ENCODE measurements at places on chromosomes 12 and 14. TPM values are rescaled to one million over a fixed set of nuclear protein-coding genes. Genes with fewer than 3 reads are reported as not detected.

KRT73 gene
- 0.29 TPM for total RNA-seq

LAG3 gene
- total RNA-seq, result 64.8 TPM

DTX1 gene
- 1.1 TPM for total RNA-seq

MEG3 gene
- total RNA-seq, result not detected

KSR2 gene
- not detected for total RNA-seq

PPP1R1A gene
- total RNA-seq, result not detected

EIF2S3B gene
- 2.6 TPM for total RNA-seq

LTBP2 gene
- total RNA-seq, result 0.10 TPM

ATG2B gene
- total RNA-seq, result 15.9 TPM

EXOC3L4 gene
- total RNA-seq, result not detected

NPFF gene
- not detected for total RNA-seq

OGFOD2 gene
- total RNA-seq, result 31.8 TPM

C14orf132 gene
- 1.7 TPM for total RNA-seq

CBLN3 gene
- 6.4 TPM for total RNA-seq

SVOP gene
- not detected for total RNA-seq

GYS2 gene
- not detected for total RNA-seq

YBX3 gene
- 279 TPM for total RNA-seq

PLA2G1B gene
- total RNA-seq, result not detected

KCNK10 gene
- total RNA-seq, result not detected

ASCL1 gene
- total RNA-seq, result not detected

IPO4 gene
- 152 TPM for total RNA-seq

PRH2 gene
- not detected for total RNA-seq

PRB2 gene
- total RNA-seq, result not detected

MAP3K9 gene
- total RNA-seq, result 6.2 TPM

METTL3 gene
- 54.2 TPM for total RNA-seq

ACOT6 gene
- total RNA-seq, result not detected

FZD10 gene
- not detected for total RNA-seq

ARHGAP9 gene
- total RNA-seq, result 162 TPM

PIANP gene
- not detected for total RNA-seq

TCL1B gene
- total RNA-seq, result not detected

GALNT4 gene
- 5.4 TPM for total RNA-seq

DAO gene
- not detected for total RNA-seq

NGB gene
- not detected for total RNA-seq

CCDC38 gene
- 0.16 TPM for total RNA-seq

TOMM20L gene
- total RNA-seq, result not detected

RAP1B gene
- total RNA-seq, result 245 TPM

NOVA1 gene
- 0.10 TPM for total RNA-seq

B4GALNT3 gene
- total RNA-seq, result 1.1 TPM

ERBB3 gene
- total RNA-seq, result 0.82 TPM

NOS1 gene
- total RNA-seq, result not detected

SDR9C7 gene
- total RNA-seq, result not detected

GPX2 gene
- not detected for total RNA-seq

ZFYVE1 gene
- 7.9 TPM for total RNA-seq

CLEC9A gene
- total RNA-seq, result not detected

NDUFA9 gene
- total RNA-seq, result 150 TPM

GRIN2B gene
- total RNA-seq, result not detected

SDS gene
- total RNA-seq, result not detected

KRT77 gene
- total RNA-seq, result not detected

SLC25A47 gene
- total RNA-seq, result not detected

IFNG-AS1 gene
- not detected for total RNA-seq

PLEKHG7 gene
- total RNA-seq, result not detected

RHEBL1 gene
- total RNA-seq, result 13.2 TPM

TAS2R13 gene
- 0.12 TPM for total RNA-seq

NXPH4 gene
- 0.26 TPM for total RNA-seq

PAX9 gene
- not detected for total RNA-seq

SLC38A4 gene
- total RNA-seq, result not detected

TSHR gene
- not detected for total RNA-seq
